A673 (cell line): ENCODE measurements at places on chromosomes 1 and 21. TPM values are rescaled to one million over a fixed set of nuclear protein-coding genes. Genes with fewer than 3 reads are reported as not detected.
A peak's percentile ranks its signal among the peaks of the same experiment; 100 is the strongest.

ATF3 gene
- total RNA-seq = 12.6 and 16.0 TPM in 2 replicates

NTRK1 gene
- total RNA-seq = 3.6 and 5.1 TPM in 2 replicates

FCRL1 gene
- not detected in 2 replicates for total RNA-seq

GRCh38 chr1:67535474-67535873 is 105.3 kb upstream of the SERBP1 start:
- peak; percentile 82 for DNase-seq
